Karpas-422 (cell line): ENCODE measurements at places on chromosomes 3 and 15.
A peak's percentile ranks its signal among the peaks of the same experiment; 100 is the strongest.

GRCh38 chr3:120357807-120358206 lies 8.7 kb upstream of the LRRC58 start:
- DNase-seq = no peak

- DNase-seq = no peak
Observed at GRCh38 chr3:99484871-99485270, 153.5 kb upstream of the COL8A1 start.

DNA sequence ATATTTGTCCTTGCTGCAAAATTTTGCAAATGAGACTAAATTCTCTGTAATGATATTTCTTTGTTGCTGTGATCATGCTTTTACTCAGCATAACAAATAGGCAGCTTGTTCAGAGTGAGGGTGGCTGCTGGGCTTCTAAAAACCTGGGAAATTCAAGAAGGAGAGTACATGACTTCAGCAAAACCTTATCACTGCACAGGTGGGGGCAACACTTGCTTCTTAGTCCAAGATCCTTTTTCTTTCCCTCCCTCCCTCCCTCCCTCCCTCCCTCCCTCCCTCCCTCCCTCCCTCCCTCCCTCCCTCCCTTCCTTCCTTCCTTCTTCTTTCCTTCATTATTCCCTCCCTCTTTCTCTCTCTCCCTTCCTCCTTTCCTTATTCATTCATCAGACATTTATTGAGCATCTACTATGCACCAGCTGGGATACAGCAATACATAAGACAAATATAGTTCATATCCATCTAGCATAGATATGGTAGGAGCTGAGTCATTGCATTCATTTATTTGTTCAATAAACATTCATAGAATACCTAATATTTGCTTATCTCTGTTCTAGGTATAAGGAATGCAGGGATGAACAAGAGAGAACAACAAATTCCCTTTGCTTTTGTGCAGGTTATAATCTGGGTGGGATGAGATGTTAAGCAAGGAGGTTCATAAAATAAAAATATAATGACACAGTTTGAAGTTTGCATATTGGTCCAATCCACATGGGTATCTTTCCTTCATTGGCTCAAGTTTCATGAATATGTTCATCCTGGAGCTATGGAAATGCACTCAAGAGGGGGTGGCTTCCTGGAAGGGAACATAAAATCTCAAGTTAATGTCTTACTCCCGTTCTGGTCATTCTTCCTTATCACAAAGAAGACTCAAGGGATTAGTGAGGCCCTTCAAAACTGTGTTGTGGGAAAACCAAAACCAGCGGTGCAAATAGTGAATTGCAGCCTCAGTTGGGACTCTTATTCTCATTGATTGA lies 210.7 kb downstream of the PDCD6IP start:
- no peak for DNase-seq

- DNase-seq = no peak
Observed at GRCh38 chr3:186502138-186502948, 41.8 kb downstream of the CRYGS start.

DNA sequence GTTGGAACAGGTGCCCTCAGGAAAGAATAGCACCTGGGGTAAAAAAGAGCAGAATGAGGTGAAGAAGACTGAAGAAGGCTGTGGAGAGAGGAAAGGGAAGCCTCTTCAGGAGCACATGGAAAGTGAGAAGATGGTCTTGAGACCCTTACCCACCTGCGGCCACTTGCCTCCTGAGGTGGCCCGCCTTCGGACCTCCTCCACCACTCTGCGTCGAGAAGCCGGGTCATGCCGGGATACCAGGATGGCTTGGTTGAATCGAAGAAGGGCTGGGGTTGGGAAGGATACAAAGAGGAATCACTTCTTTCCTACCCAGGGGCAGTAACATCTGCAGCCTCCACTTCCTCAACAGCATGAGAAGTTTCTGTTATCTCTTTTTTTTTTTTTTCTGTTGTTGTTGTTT lies 3.0 kb downstream of the LPCAT4 start:
- DNase-seq = no peak

DNA sequence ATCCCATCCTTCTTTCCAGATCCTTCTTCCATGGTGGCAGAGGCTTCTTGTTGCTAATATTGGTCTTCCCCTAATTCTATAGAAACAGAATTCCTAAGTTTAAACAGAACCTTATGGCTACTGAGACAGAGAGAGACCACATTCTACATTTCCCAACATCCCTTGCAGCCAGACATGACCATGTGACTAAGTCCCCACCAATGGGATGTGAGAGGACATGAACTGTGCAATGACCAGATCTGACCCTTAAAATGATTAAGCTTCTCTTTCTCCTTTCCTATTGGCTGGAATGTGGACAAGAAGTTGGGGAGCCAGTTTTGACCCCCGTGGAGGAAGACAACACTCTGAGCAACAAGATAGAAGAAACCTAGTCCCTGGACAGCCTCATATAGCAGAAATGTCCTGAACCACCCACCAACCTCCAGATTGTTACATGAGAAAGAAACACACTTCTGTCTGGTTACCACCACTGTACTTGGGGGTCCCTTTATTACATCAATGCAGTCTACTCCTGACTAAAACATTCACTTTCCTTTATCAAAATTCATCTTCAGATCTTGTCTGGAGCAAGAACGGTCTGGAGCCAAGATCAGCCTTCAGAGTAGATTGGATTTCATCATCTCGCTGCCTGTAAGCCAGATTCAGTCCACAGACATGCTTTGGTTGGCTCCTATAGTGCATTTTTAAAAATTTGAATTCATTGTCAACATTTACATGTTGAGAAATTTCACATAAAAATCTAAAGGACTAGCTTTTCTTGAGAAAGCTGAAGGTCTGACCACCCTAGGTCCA lies 183.9 kb downstream of the SHQ1 start:
- DNase-seq = no peak

GRCh38 chr3:65873028-65873427 lies 165.7 kb downstream of the MAGI1 start:
- no peak for DNase-seq

DNA sequence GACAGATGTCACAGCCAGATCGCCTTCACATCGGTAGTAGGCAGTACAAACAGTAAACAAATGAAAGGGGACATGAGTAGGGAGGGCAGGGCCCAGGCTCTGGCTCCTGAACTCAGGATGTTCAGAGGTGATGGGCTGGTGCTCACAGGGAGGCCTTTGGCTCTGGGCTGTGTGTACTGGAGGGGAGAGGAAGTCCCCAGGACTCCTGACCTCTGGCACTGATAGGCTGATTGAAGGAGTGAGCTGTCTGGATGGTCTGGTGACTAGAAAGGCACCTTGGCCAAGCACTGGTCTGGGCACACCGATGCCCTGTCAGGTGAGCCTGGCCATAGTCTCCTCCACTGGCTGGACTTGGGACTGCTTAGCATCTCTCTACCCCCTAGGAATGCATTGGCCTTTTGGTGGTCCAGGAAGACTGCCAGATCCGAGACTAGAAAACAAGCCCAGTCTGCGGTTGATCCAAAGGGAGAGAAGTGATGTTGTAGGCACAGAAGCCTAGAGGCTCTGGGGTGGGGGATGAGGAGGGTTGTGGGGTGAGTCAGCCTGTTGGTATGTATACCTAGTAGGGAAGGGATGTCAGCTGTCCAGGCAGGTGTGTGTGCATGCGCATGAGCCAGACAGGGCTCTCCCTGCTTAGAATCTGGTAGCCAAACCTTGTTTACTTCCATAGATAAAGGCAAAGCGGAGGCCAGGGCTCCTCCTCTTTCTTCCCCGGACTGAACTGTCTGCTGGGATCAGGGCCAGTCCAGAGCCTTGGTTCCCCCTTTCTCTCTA lies 1.9 kb downstream of the SPINT1 start:
- DNase-seq = no peak

DNA sequence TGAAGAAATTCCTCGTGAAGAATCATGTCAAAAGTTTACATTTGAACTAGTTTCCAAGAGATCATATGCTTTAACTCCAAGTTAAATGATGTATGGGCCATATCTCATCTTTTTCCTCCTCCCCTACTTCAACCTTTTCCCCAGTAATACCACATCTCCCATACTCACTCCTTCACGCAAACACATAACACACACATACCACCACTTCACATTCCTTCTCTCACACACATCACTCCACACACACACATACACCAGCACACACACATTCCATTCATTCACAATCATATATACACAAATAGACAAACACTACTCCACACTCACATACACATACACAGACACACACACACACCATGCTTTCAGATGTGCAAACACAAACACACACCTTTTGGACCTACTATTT lies 769.0 kb upstream of the NR2F2 start:
- no peak for DNase-seq

- no peak for DNase-seq
Observed at GRCh38 chr3:69219101-69219708, 96.8 kb upstream of the LMOD3 start.

DNA sequence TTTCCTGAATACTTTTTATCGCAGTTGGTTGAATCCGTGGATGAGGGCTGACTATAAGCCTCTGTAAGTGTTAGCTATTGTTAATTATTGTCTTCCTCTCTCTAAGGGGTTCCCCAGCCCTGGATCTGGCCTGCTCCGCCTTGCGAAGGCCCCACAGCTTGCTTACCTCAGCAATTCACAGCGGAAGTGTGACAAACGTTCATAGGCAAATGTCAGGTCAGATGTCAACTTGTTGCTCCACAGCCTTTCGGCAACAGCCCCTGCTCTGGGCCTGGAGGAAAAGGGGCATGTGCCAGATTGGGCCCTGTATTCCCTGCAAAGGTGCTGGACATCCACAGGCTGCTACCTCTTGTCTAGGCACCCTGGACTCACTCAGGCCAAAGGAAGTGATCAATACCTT lies 25.3 kb upstream of the CELF6 start:
- no peak for DNase-seq

- DNase-seq = peak; percentile 53
Observed at GRCh38 chr3:143387425-143387824, 267.9 kb downstream of the CHST2 start.

DNA sequence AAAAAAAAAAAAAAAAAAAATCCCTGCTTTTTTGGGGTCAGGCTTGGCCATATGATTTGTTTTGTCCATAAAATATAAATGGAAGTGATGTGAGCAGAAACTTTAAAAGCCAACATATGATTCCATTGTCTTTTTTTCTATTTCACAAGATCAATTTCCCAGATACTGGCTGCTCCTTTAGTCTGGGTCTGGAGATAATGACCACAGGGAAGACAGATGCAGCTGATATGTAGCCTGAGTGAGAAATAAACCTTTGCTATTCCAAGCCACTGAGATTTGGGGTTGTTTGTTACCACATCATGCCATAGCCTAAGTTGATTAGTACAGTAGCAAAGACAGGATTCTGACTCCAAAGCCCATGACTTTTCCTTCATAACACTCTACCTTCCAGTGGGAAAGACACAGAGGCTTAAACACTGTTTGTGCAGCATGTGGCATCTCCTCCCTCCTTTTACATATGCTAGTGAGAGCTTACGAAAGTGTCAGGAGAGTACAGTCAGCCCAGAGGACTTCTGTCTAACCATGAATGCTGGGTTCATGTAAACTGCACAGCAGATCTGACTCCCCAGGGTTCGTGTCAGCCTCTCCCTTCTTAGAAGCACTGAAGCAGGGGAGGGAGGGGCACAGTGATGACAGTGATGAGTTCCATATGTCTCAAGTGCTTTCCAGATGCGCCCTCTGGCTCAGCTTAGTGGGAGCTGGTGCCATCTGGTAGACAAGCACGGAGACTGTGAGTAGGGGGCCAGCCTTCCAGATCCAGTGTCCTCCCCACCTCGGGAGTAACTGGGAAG lies 36.7 kb upstream of the SLC7A14 start:
- no peak for DNase-seq

- DNase-seq = no peak
Observed at GRCh38 chr3:65552434-65552833, 486.3 kb downstream of the MAGI1 start.

GRCh38 chr3:131610174-131610573 lies 107.4 kb upstream of the MRPL3 start:
- no peak for DNase-seq

DNA sequence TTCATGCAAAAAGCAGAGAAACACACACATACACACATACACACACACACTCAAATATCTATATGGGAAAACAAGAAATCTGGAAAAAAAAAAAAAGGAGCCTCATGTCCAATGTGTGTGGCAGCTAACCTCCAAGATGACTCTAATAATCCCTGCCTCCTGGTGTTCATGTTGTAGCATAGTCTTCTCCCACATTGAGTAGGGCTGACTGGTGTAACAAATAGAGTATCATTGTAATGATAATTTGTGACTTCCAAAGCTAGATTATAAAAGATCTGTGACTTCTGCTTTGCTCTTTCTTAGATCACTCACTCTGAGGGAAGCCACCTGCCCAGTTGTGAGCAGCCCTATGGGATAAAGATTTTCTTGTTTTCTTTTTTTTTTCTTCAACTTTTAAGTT lies 130.9 kb upstream of the TNIK start:
- DNase-seq = no peak

DNA sequence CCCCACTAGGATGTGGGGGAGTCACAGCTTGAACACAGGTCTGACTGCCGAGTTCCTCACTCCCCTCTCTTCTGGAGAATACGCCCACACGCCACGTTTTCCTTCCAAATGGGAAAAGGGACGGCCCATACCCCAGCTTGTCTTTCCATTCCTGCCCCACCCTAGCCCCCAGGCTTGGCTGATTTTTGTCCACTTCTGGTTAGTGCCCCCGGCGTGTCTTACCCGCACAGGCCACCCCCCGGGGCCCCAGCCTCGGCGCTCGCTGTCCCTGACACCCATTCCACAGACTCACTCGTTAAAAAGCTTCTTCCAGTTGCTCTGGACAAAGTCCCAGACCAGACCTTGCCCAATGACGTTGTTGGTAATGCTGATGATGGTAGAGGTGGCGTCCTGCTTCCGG lies 14.5 kb downstream of the MESP2 start:
- no peak for DNase-seq

GRCh38 chr3:181344331-181344730 lies 354.8 kb upstream of the DNAJC19 start:
- no peak for DNase-seq

- no peak for DNase-seq
Observed at GRCh38 chr3:170532573-170532972, 53.3 kb downstream of the SLC7A14 start.

DNA sequence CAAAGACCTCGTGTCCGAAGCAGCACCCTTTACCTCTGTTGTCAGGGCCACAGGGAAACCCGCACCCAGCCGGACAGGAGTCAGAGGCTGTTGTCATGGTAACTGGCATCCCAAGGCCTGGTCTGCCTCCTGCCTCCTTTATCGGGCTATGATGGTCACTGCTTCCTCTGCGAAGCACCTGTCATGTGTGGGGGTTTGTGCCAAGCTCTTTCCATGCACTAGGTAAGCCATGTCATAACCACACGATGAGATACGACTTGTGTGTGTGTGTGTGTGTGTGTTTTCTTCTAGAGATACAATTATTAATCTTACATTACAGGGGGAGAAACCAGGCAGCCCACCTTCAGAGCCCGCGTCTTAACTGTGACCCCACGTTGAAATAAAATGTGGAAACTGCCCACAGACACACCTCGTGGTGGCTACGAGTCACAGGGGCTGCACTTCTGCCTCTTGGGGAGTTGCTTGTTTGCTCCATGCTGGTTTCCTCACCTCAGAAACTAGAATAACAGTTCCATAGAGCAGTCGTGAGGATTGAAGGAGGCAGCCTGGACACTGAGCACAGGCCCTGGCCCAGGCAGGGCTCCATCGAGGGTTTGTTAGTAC lies 18.0 kb downstream of the ZDHHC19 start:
- DNase-seq = no peak
